ENCODE measurements at places on chromosomes 4 and X.

DNA sequence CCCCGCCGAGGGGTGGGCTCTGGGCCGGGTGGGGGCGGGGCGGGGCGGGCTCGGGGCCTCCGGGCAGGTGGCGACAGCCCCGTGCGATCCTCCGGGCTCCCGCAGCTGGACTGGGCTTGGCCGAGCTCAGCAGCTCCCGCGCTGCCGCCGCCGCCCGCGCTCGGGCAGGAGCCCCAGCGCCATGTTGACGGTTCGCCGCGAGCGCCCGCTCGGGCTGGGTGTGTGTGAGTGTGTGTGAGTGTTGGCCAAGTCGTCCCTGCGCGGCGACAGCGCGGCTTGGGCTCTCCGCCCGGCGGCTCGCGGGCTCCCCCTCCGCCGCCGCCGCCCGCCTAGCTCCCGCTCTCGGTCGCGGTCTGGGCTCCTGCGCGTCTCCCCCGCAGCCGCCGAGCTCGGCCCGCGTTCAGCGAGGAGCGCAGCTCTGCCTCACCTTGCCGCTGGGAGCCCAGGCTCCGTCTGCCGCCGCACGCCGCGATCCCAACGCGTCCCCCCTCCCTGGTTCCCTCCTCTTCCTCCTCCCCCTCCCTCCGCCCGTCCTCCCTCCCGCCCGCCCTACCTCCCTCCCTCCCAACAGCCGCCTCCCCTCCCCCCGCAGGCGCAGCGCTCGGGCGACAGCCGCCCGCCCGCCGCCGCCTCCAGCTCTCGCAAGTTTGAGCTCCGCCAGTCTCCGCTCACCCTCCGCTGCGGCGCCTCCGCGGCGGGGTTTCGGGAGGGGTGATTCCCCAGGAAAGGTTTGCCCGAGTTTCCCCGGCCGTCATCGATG is at the start of gene BCOR:
Gene BCOR (minus strand): TSS at position 455 of the 760 bp plus-strand sequence. CDS start 20,029 bp downstream, outside the sequence.
- peak; percentile 86 for DNase-seq

GRCh38 chrX:117568238-117568637 is 548.4 kb downstream of the KLHL13 start:
- no peak for DNase-seq

DNA sequence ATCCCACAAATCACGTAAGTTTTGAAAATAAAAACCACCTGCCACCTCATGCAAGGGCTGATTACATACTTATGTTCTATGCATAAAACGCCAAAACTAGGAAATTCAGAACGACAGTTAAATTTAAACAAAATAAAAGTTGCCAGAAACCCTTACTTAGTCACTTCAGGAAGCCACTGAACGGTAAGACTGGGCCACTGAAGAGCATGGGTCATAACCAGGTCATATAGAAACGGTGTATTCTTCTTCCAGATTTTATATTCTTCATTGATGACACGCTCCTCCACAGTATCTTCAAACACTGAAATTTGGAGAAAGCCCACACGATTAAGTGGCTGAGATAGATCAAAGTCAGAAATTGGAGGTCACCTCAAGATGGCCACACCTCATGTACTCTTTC is 1.2 kb downstream of the RBBP7 start:
- no peak for DNase-seq

DNA sequence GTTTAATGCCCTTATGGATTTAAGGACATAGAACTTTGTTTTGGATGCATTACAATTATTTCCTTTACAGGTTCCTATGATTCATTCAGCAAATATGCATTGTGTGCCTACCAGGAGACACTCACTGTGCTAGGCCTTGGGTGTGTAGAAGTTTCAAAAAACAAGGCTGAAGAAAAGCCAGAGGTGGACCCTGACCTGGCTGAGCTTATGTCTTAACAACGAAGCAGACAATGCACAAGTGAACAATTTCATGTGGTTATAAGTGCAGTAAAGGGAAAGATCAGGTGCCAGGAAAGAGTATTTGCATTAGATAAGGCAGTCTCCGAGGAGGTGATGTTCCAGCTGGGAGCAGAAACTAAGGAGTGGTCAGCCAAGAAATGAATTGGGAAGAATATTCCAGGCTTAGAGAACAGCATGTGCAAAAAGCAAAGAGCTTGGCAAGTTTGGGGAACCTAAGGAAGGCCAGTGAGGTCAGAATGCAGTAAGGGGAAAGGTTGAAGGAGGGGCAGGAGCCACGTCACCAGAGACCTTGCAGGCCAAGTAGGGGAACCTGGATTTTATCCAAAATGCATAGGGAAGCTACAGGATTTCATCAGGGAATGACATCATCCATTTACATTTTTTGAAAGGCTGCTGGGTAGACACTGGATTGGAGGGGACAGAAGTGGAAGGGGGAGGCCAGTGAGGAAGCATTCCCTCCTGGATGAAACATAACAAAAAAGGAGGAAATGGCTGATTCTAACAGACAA is 193.6 kb downstream of the SOWAHB start:
- no peak for DNase-seq
